Glutamatergic neuron (in vitro differentiated cells): ENCODE measurements at places on chromosomes 12 and 14.

GRCh38 chr14:36091096-36091495, 85.4 kb downstream of the PTCSC3 start:
- no peak for DNase-seq

DNA sequence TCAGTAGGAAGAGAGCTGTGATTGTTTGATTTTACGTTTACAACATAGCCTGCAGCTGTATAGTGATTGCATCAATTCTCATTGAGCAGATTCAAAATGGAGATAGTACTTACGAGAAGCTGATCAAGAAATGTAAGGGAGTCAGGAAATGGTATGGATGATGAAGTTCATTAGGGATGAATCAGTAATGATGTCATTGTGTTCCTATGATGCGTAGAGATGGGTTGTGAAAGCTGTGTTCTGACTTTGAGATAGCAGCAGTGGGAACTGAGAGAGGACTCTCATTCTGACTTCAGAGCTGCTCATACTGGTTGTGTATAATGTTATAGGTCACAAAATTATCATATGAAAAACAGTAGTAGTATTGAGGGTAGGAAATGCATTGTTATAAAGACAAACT, 44.0 kb downstream of the TTLL5 start:
- DNase-seq: no peak

DNA sequence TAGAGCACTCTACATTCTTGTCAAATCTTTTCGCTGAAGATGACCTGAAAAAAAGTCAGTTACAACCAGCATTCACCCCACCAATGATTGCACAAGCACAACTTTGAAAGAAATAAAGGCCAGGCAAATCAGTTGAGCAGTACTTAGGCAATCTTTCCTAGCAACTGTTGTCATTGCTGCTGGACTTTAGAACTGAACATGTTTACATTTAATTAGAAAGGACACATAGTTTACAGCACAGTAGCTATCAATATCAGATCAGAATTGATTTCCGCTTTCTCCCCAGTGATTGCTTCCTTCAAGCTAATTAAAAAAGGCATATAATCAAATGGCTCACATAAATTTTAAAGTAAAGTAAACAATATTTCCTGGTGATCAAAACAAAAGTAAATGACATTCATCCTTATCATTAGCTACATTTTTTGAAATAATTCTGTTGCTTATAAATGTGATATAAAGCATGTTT, 128.4 kb downstream of the FOXA1 start:
- no peak for DNase-seq

- DNase-seq: no peak
These were observed 15.2 kb downstream of the FBXO33 start for GRCh38 chr14:39417014-39417413.
